Activated naive CD4-positive, alpha-beta T cell treated with anti-CD3 and anti-CD28 coated beads, Interleukin-2, amount 50 U/mL, for 72 hours (primary cell): ENCODE measurements at places on chromosomes 3 and 15.

DNA sequence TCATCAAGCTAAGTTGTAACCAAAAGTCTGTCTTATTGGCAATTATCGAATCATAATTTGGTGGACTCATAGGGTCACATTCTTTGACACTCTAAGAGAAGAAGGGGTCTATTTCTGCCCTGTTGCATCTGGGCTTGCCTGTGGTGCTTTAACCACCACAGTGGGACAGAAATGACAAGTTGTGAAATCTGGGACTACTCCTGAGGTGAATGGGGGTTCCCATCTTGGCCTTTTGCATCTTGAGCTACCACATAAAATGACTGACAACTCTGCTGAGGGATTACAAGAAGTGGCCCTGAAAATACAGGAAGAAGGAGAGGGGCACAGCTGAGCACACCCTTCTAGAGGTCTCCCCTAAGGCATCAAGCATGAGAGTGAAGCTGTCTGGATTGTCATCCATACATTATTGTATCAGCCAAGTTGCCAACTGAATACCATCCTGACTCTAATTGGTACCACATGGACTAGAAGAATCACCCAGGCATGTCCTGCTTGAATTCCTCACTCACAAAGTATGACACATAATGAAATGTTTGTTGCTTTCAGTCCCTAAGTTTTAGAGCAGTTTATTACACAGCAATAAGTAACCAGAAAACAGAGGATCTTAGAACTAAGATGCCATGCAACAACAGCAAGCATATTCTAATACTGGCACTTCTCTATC, 306.5 kb downstream of the ROBO1 start:
- DNase-seq = no peak

GRCh38 chr3:16884084-16884747, 539 bp upstream of the PLCL2 start:
- DNase-seq = peak; percentile 66

GRCh38 chr3:50562861-50563260, 4.7 kb downstream of the C3orf18 start:
- DNase-seq = no peak

GRCh38 chr3:61574854-61575253, 13.5 kb downstream of the PTPRG start:
- DNase-seq = no peak
